ENCODE measurements at places on chromosomes 4 and X. TPM values are rescaled to one million over a fixed set of nuclear protein-coding genes. Genes with fewer than 3 reads are reported as not detected.

GRCh38 chr4:25330335-25330734 lies 17.8 kb downstream of the ZCCHC4 start:
- DNase-seq, result no peak

DNA sequence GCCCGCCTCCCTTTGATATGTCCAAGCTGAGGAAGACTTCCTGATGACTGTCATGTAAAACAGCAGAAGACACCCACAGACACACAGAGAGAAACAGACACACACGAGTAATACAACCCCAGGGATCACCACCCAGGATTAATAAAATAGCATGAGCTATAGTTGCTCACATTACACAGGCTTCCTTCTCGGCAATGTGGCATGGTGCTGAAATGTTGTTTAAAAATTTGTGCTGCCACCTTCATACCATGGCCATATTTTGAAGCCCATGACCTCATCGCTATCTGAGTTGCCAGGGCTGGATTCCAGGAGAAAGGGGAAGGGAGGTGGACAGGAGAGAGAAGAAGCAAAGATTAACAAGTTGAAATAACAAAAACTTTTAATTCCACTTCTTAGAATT lies 111.7 kb downstream of the SYNPO2 start:
- no peak for DNase-seq

PPAT gene
- total RNA-seq, result 42.2 TPM

FATE1 gene
- total RNA-seq, result not detected

DNA sequence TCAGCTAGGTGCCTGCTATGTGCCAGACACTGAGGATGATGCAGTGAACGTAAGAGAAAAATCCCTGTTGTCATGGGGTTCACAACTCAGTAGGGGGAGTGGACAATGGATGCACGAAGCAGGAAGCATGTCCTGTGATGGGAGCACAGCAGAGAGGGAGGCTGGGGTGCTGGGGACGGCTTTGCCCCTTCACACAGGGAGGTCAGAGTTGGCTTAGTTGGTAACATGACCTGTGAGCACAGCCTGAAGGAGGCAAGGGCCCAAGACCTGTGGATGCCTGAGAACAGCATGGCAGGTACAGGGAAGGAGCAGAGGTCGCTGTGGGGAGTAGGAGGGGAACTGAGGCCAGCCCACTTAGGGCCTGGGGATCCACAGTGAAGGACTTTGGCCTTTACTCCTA lies 109.4 kb downstream of the STK32B start:
- DNase-seq, result no peak

GRCh38 chr4:46146993-46147392 lies 23.1 kb upstream of the GABRG1 start:
- no peak for DNase-seq

ARX gene
- total RNA-seq, result not detected

IRAK1 gene
- 69.6 TPM for total RNA-seq

DNA sequence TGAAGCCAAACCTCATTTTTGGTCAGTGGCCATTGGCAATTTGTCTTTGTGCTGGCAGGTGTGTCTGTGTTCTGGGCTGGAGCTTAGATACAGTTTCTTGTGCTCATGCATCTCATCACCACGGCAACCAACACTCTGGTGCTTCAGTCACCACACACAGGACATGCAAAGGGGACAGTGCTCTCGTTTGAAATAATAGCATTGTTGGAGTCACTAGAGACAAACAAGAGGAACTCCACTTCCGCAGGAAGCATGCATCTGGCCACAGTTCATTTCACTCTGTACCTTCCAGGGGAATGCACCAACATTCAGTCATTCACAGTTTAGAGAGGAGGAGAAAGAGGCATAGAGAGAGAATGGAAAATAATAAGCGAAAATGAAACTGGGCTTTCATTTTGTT lies 267.4 kb downstream of the ANK2 start:
- peak; percentile 20 for DNase-seq

CXCL8 gene
- 1.5 TPM for total RNA-seq

PARM1 gene
- total RNA-seq, result 2.4 TPM

DNA sequence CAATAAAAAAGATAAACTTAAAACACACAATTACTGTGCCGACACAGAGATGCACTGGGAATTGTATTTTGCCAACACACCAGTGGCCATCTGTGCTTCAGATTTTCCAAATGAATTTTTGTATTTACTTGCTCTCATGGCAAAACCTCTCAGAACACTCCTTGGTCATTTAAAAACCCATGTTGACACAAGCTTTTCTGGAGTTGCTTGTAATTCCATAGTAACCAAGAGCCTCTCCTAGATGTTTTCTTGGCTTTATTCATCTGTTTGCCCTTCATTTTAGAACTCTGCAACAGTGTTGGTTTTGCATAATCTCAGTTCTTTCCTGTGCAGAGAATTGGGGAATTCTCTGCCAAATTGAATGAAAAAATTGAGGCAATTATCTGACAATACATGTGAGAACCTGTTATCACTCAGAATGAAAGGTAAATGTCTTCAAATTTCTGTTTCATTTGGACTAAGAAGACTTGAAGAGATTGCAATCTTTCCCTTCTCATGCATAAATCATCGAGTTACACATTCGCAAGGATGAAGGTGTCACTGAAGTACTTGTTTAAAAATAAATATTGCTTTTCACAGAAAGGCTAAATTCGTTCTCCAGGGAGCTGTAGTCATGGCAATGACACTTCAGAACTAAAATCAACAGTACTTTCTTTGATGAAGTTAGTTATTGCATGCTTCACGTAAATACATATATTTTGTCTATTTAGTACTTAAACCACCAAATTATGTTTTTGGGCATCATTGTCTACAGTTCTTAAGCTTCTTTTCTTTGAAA lies 301.8 kb upstream of the CTSO start:
- peak; percentile 4 for DNase-seq

DMRTC1 gene
- not detected for total RNA-seq

Measured in astrocyte (in vitro differentiated cells and primary cell).